Stromal cell of bone marrow (primary cell): ENCODE measurements at places on chromosomes 6 and 20.
A peak's percentile ranks its signal among the peaks of the same experiment; 100 is the strongest.

GRCh38 chr6:3405182-3405518 lies 51.7 kb downstream of the SLC22A23 start:
- no peak for DNase-seq

GRCh38 chr6:169962604-169963469 lies 211.4 kb downstream of the ERMARD start:
- no peak for DNase-seq

- DNase-seq, result no peak
Observed at GRCh38 chr6:163201855-163202254, 212.7 kb upstream of the QKI start.

- no peak for DNase-seq
Observed at GRCh38 chr6:53588816-53589509, 44.1 kb upstream of the GCLC start.

DNA sequence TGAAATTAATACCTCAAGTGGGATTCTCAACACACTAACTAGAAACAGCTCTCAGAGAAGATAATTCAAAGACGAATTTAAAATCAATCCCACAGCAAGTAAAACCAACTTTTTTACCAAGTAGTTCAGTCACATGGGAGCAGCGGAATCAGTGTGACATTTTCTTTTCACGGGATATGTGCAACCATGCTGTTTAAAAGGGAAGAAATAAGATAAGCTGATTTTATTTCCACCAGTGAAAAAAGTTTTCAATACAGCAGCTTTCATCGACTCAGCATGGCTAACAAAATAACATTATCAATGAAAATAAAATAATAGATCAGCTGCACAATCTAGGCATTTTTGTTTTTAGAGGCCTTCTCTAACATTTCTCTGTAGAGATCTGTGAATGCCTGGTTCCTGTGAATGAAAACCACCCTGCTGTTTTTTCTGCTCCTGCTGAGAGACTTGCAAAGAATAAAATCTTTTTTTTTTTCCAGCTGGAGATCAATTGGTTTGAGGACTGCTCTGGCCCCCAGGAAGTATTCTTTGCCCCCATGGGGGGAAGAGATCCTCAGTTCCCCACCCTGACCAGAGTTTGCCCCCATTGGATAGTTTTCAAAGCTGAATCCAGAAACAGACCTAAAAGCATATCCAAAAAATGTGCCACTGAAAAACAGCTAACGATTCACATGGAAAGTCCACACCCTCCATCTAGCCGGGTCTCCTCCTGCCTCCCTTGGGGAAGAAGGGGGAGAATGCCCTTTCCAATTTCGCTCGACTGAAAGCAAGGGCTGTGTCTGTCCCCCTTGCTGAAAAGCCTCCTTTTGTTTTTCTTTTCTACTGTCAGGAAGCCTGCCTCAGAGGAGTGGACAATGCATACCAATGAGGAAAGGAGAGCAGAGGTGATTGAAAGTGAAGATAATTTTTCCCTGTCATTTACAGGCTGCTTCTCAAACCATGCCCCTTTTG lies 317.6 kb downstream of the PRKN start:
- no peak for DNase-seq

DNA sequence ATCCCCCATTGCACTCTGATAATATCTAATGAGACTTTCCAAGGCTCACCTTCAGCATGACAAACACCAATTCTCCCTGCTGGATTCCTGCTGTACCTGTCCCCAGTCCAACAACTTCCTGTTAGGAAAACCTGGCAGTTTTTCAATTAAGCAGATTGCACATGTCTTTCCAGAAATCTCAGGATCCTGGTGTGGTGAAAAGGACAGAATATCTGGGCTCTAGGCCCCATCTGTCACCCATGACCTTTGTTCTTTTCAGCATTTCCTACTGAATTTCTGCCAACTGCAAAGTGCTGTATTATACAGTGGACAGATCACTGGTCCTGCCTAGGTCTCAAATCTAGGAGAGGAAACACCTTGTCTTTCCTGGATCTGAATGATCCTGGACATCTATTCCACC lies 27.7 kb upstream of the DTNBP1 start:
- no peak for DNase-seq

DNA sequence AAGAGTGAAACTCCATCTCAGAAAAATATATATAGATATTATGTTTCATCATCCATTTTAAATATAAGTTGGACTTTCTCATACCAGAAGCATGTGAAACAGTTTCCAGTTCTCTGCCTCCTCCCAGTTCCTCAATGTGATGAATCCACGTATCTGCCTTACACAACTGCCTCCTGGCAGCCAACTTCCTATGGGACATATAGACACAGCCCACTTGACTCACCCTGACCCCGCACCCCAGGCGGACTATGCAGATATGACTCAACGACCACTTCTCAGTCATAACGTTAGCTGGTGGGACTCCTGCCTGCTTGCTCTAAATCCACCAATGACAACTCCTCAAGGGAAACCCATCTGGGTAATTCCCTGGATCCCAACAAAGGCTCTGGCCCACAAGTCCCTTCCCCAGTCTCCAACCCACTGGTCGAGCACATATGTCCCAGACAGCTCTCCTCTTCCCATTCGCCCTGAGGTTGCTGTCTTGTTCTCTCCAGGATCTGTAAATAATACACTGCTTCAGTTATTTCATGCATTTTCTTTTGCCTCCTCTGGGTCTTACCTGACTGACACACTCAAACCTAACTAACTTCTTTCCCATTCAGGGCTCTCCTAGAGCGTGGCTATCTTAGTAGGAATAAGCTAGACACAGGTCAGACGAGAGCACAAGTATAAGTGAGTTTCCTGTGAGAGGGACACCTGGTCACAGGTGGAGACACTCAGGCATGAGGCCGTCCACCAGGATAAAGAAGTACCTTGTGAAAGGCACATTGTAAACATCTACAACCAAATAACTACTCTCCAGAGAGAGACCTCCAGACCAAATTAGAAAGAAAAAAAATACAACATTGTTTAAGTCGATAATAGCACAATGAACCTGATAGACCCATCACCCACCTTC lies 548.5 kb downstream of the CD83 start:
- peak; percentile 94 for DNase-seq
